ENCODE measurements at places on chromosomes 3 and 15.

GRCh38 chr3:24344784-24345439 lies 149.7 kb downstream of the THRB start:
- no peak for DNase-seq

GRCh38 chr3:161838021-161838420 lies 341.4 kb downstream of the OTOL1 start:
- no peak for DNase-seq

DNA sequence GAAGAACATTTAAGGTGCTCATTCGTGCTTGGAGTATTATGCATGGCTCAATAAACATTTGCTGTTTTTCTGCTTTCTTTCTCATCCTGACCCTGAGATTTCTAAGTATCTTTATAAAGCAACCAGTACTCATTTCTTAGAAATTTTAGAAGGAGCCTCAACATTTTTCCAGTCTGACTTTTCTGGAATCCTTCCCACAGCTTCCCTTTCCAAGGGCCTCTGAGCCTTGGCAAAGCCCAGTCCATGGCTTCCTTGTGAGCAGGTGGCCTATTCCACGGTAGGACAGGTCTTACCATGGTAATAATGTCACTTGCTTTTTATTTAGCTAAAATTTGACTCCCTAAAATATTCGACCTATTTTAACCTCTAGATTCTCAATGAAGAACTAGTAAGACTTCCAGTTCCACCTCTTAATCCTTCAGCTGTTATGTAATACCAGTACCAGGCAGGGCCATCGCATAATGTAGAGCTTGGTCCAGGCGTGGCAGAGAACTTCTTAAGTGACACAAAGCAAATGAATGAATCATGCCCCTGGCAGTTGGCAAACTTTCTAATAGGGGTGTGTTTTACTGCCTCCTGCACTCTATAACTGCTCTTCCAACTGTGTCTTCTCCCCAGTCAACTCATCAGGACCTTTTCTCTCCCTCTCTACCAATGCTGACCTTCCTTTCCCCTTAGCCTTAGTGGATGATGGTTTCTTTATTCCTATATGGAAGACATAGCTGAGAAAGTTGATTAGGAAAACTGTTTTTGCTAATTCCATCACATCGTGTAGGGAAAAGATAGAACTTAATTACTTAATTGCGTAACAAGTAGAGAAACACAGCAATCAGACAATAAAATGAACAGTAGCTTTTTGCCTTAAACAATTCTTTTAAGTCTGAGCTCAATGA lies 894 bp upstream of the TM4SF4 start:
- no peak for DNase-seq

DNA sequence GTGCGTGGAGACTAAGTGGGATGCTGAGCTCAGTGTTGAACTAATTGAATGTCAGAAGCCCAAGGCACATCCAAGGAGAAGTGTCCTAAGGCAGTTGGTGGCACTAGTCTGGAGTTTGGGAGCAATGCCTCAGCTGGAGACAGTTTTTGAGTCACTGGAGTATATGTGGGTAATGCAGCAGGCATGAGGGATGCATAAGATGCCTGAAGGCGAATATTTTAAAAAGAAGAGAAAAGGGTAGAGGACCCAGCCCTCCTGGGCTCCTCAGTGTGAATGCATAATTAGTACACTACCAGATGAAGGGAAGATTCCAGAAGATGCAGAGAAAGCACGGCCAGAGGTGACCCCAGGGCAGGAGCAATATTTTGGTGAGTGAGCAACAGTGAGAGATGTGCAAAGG lies 25.1 kb upstream of the PROK2 start:
- DNase-seq, result no peak

DNA sequence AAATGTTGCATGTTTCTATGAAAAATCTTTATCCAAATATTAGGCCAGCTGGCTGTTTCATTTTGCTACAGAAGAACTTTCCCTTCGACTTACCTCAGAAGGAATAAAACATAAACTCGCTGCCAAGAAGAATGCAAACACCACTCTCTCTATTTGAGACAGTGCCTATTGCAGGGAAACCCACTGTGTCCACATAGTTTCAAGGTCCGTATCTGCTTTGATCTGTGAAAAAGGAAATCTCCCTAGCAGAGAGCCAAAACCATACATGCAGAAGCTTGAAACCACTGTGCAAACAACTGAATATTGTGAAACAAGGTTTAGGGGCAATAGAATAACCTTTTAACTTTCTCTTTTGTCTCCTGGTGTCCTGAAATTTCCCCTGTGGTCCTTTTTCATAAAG lies 35.0 kb upstream of the CAPN7 start:
- DNase-seq, result no peak

GRCh38 chr15:96359616-96360521 lies 29.4 kb downstream of the NR2F2 start:
- DNase-seq, result no peak

GRCh38 chr3:155585384-155585783 lies 159.5 kb downstream of the PLCH1 start:
- DNase-seq, result no peak

- no peak for DNase-seq
These were observed 113.5 kb downstream of the TNIK start for GRCh38 chr3:171346582-171347300.

DNA sequence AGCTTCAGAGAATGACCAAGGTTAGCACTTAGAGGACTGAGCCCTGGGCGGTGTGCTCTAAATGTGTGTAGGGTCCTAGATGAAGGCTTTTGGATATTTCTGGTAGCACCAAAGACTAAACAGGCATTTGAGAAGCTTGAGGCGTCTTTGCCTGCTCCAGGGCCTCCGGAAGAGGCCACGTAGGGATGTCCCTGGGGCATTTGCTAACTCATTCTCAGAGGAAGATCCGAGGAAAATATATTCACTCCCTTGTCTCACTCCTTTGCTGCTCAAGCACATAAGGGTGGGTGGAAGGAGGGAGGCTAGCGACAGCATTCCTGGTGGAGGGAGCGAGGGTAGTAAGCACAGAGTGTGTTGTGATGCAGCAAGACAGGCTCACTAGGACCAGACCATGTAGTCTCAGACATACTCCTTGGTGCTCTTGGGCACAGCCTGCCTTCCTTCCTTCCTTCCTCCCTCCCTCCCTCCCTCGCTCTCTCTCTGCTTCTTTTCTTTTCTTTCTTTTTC lies 38.5 kb upstream of the XCR1 start:
- DNase-seq, result no peak

DNA sequence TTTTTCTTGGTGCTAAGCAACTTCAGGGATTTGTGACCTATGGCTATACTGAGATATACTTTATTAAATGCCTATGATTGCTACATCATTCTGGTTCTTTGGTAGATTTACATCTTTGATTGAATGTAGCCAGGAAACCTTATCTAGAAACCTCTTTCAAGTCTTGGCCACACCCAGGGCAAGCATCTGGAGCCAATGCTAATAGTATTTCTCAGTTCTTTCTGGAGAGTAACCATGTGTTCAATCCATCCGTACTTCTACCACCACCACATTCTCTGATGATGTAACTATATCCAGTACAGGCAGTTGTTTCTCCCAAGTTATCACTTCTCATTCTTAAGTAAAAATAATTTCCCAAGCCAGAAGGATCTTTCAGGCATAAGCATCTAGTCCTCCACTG lies 69.0 kb downstream of the NME9 start:
- DNase-seq, result no peak
